Hematopoietic multipotent progenitor cell treated with erythropoietin and hydrocortisone succinate and interleukin-3 and kit ligand, for 8 days (in vitro differentiated cells): ENCODE measurements at places on chromosomes 7 and 10.

DNA sequence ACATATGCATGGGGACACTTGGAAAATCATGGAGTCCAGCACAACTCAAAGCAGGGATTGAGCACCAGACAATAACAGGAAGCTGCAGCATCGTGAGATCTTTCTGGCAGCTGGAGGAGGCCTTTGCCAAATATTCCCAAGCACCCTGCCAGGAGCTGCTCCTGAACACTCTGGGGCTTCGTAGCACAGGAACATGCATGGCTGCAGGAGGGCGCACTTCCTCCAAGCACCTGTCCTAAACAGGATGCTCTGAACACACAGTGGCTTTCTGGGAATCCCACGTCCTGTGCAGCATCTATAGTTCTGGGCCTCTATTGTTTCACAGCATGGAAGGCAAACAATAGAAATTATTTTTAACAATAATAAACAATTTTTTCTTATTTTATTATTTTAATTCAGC lies 4.1 kb downstream of the ABLIM1 start:
- DNase-seq: no peak

DNA sequence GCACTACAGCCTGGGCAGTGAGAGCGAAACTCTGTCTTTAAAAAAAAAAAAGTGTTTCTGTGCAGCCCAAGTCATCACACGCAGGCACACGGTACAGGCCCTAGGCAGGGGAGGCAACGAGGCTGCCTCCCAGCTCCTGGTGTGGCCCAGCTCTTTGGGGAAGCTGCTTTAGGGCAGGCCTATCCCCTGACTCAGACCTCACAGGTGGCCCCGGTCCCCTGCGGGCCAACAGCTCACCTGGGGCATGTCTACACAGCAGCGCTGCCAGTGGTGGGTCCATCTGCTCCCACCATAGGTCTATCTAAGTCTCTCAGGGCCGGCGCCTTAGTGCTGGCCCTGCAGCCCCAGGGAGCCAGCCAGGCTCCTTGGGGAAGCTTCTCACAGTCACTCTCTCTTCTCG lies 31.4 kb downstream of the ZAN start:
- no peak for DNase-seq

- DNase-seq: no peak
These were observed 44.2 kb upstream of the A1CF start for GRCh38 chr10:50929670-50930069.

DNA sequence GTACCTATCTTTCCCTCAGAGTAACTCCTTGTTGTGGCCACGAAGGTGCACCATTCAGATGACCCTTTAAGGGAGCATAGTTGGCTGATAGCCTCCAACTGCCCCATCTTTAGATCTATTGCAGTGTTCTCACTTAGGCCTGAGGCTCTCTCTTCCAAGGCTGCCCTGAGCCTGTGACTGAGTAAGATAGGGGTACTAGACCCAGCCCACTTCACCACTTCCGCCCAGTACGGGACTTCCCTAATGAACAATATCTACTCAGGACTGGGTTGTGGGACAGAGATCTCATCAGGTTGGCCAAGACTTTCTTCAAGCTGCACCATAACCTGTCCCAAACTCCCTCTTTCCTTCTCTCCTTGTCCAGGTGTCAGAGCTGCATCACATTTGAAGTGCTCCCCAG lies 5.7 kb upstream of the GNAI1 start:
- DNase-seq: peak; percentile 78

DNA sequence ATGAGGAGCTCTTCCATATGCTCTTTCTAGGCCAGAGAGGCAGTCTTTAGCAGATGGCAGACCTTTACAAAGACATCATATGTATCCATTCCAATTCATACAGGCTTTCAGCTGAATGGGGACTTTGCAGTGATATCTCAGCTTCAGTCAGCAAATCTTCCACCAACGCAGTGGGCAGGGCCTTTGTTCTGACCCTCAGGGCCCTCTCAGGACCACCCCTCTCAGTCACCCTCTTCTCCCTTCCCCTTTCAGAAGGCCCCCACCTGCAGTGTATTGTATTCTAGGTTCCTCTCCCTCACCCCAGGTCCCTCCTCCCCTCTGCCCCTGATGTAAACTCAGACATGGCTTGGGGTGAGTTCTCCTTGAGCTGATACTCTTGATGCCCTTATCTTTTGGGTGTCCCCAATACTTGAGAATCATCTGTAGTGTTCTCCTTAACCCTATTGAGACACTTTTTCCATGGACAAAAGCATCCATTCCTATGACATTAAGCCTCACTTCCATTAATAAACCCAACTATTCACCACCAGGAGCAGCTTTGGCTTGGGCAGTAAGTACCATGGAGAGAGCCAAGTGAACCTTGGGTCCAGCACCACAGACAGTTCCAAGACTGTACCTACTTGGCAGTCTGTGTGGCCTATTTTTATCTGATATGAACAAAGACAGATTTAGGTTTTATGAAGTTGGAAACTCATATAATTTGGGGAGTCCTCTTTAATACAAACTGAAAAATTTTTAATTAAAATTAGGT lies 62.7 kb downstream of the ADCYAP1R1 start:
- peak; percentile 25 for DNase-seq

DNA sequence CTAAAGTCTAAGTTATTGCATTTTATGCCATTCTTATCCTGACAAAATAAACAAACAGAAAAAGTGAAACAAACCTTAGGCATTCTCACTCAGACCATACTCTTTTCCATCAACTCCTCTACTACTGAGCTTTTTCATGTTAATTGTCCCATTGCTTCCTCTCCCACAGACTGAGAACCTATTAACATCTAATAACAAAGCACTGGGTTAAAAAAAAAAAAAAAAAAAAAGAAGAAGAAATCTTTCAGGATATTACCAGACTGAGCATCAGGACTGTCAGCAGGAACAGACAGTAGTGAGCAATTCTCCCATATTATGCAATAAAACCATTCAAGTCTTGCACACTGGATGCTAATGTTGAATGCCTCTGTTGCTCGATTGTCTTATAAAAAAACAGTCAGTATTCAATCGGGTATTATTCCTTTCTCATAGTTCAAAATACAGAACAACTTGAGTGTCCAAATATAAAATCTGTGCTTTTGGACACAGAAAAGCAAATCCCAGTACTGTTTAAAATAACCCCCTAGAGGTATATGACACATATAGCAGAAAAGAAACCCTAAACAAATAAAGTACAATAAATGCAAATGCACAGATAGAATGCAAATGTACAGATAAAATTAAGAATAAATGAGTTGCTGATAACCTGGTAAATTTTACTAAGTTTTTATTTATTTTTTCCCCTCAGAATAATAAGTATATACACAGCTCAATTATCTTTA lies 531.3 kb upstream of the LRRTM3 start:
- DNase-seq: no peak

DNA sequence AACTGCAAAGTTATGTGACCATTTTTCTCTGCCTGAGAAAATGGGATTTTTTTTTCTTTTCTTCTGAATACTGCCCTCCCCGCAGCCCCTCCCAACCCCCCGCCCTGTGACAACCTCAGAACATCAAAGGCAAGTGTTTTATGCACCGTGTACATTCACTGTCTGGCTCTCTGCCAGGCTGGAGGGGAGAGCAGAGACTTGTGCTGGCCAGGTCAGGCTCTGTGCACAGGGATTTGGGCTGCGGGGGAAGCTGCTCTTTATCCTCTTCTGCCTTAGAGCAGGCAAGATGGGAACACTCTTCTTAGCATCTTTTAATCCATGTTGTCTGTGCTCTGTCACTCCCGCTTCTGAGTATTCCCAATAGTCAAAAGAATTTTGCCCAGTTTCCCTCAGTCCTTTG lies 195.1 kb downstream of the CCSER2 start:
- DNase-seq: peak; percentile 60

DNA sequence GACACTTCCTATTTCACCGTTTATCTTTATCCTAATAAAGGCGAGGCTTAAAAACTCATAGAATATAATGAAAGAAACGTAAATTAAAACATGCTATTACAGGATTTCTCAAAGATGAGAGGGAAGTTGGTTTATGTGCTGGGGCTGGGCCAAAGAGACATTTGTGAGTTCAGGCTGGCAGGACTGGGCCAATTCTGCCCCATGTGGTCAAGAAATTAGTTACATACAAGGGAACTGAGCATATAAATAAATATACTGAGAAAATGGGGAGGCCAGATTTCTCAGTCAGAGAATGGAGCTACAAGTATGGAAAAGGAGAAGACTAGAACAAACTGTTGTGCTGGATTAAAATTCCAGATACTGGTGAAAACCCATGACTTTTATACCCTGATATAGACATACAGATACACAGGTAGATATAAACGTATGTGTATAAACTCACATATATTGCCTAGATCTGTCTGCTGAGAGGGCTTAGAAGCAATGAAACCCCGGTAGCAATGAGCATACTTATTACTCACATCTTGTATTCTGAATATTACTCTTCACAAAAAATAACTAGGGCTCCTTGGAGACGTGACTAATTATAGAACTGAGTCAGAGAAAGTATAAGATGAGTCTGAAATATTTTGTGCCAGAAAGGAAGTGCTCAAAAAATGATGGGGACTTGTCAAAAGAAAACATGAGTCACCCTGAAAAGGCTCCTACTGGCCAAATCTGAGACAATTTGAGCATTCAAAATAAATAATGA lies 155.7 kb upstream of the FGFR2 start:
- no peak for DNase-seq

DNA sequence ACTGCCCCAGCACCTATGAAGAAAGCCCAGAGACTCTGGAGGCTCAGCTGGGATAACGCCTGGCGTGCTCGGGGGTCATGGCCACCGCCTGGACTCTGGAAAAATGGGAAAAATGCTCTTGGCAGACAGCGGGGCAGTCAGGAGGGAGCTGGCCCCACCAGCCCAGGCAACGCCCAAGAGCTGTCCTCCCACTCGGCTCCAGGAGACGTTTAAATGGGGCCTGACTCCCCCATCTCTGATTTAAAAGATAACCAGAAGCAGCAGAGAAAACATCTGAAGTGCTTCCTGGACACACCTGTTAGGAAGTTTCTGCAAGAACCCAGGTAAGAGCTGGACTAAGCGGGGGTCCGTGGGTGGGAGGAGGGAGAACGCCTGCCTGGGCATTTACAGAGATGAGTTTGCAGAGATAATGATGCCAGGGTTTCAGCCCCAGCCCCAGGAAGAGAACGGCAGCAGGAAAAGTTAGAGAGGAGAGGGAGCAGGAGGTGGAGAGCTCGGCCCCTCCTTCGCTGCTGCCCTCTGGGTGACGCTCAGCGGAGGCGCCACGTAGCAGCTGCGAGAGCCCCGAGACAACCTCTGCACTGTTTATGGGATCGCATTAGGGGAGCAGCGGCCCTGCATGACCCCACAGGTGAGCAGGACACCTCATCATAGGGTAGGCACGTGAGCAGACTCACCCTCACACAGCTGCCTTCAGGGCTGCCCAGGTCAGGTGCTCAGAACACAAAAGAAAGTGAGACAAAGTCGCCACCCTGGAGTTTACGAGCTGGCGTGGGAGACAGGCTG lies 83.5 kb upstream of the INSIG1 start:
- no peak for DNase-seq

DNA sequence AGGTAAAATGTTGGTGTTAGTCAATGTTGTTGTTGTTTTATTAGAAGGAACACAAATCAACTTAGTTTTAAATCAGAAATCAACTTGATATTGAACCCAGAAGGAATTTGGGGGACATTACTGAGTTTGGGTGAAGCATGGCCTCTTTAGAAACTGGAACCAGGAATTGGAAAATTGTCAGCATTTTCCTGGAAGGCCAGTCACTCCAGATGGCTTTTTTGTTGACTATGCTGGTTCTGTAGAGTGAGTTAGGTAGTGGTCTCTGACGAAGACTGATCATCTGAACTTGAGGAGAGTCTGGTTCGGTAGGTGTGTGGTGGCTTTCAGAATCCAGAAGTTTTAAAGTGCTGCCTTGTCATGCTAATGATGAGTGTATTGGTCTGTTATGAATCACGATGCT lies 111.5 kb downstream of the BMPER start:
- no peak for DNase-seq

- no peak for DNase-seq
These were observed 8.4 kb downstream of the AQP1 start for GRCh38 chr7:30920021-30920583.

DNA sequence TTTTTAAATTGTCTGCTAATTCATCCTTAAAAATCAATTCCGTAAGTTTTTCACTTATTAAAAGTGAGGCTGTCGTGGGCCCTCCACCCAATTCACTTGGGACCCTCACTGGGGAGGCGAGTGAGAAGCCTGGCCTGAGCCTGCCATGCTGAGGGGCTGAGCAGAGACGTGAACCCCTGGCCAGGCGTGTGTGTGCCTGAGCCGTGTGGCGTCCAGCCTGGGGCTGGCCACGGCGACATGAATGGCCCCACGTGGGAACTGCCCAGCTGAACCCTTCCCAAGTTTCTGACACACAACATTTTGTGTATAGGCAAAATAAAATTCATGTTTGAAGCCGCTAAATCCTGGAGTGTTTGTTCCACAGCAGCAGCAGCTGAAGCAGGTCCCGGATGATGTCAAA lies 13.0 kb upstream of the VIPR2 start:
- DNase-seq: no peak

- DNase-seq: no peak
These were observed 148.9 kb downstream of the ARID5B start for GRCh38 chr10:62050346-62050892.
